GM23248 (cell line): ENCODE measurements at places on chromosomes 16 and 17. TPM values are rescaled to one million over a fixed set of nuclear protein-coding genes. Genes with fewer than 3 reads are reported as not detected.

DNA sequence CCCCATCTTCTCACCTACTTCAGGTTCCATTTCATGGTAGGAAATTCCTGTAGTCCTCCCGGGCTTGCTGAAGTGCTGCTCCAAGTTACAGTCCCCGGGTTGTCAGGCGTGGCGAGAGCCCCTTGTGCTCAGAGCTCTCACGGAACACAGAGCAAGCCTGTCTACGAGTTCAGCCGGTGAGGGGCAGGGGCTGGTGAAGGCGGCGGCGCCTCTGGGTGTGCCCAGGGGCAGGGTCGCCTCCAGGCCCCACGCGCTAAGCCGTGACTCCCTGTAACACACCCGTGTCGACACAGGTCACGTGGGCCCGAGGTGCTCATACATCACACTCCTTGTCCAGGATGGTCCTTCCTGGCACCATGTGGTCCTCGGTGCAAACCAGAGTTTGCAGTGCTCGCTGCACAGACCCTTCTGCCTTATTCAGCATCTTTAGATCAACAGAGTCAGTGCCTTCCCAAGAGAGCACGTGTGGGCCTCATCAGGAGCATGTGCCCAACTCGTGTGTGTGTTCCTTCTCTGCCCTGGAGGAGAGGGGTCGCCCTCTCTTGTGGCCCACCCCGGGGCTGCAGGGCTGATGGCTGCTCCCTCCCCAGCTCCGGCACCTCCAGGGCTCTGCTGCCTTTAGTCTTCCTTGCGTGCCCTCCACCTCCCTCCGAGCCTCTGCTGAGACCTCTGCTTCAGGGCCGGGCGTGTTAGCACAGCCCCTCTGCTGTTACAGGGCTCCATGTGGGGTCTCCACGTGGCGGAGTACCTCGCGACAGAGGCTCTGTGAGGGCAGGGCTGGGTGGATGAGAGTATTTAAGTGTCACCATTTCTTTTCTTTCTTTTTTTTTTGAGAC, 51.2 kb downstream of the WDR45B start:
- DNase-seq, result no peak

DNA sequence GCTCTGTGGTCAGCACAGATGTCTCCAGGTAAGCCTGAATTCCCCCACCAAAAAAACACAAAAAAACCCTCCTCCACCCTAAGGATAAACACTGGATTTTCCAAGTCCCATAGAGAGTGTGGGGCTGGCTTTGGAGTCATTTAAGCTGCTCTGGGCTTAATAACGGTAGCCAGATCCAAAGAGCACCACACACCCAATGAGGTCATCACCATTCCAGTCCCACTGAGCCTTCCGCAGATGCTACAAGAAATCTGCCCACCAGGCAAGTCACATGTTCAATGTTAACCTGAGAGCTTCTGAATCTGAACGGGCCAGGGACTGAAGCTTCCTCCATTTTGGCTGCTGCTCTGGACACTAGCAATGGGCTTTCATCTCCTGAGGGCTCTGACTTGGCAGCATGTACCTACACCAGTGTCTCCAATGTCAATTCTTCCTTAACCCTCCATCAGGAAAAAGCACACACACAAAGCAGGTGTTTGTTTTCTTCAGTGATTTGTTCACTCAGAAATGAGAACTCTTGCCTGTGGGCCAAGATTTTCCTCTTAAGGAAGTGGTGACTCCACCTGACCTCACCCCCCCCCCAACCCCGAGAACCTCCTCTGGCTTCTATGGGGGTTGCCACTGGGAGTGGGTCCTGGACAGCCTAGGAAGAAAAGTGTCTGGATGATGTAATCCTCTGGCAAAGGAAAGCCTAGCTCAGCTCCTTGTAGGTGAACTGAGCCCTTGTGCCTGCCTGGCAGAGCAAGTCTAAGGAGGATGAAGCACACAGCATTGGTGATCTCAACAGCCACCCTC, 220.1 kb downstream of the FOXL1 start:
- peak; percentile 10 for DNase-seq

- no peak for DNase-seq
Observed at GRCh38 chr16:83727751-83728352, 79.9 kb upstream of the HSBP1 start.

GRCh38 chr16:26901983-26902382, 164.7 kb upstream of the C16orf82 start:
- DNase-seq, result no peak

GRCh38 chr17:2183346-2183745, 120.2 kb downstream of the SMG6 start:
- DNase-seq, result peak; percentile 43

DNA sequence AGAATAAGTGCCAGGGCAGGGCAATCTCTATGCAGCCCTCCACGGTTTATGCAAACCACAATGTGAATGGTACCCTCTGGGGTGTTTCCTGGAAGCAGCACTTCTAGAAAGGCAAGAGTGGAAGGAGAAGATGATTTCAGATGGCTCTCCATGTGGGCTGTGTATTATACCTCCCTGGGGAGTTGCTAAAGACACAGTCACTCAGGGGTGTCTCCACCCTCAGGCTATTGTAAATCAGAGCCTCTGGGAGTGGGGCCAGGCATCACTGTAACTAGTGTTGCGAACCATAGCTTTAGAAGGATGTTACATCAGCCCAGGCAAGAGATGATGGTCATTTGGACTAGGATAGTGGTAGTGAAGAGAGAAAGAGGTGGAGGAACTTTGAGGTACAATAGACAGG, 83.3 kb upstream of the ZKSCAN2 start:
- no peak for DNase-seq

GRCh38 chr17:14436266-14436665, 135.4 kb downstream of the HS3ST3B1 start:
- DNase-seq, result no peak

- DNase-seq, result no peak
Observed at GRCh38 chr16:88809068-88809675, 2.6 kb downstream of the APRT start.

DNA sequence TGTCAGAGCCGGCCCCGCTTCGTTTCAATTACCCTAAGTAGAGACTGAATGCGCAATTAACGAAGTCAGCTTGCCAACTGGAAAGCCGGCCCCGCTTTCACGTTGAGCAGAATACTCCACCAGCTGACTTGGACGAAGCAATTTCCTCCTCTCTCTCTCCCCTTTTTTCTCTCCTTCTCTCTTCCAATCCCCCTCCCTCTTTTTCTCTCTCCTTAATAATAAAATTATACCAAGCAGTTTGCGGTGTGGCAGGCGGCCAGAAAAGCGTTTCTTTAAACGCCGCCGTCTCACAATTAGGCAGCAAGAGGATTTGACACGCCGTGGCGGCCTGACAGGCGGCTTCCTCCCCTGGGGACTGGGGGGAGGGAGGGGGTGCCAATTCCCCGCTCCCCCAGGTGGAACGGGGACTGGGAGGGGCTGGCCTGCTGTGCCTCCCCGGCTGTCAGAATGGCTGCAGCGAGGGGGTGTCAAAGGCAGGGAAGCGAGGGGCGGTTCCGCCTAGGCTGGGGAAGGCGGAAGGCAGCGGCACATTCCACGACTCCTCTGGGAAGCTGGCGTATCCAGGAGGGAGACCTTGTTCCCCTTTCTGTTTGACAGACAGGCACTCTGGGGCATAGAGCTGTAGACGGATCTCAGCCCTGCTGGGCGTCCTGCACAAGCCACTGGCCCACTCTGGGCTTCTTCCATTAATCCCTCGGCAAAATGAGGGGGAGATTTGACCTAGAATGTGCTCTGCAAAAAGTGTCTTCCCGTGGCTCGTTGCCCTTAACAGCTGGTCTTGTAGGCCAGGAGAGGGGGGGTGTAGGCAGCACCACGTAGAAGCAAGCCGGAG, 52.7 kb downstream of the SREBF1 start:
- DNase-seq, result peak; percentile 63

- DNase-seq, result no peak
Observed at GRCh38 chr16:88069397-88070168, 118.3 kb downstream of the BANP start.

DNA sequence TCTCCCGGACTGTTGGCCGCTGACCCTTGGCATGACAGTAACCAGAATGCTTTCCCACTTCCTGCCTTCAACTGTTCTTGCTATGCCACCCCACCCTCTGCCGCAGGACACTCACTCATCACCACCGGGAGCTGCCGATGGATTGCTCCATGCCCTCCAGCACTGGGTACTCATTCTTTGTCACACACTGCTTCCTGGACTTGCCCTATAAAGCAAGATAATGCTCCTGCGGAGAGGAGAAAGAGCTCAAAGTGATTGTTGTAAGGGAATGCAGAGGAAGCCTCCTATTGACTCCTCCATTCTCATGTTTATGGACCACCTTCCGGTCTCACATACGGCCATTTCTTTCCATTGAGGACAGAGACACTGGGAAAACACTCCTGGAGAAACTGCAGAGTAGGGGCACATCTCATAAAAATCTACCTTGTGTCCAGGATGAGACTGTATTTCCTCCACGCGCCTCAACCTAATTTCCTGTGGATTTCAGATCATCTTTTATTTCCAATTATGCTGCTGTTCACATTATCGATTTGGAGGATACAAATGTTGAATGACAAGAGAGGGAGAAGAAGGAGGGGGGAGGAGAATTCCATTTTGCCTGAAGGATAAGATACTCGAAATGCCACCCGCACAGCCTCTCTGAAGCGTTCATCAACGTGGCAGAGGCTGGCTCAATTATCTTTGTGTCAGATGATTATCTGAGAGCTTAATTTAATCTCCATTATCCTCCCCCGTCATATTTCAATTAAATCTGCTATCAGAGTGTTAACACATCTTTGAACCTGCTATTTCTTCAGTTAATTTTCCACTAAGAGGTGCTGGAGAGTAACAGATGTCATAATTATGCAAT, 486.1 kb upstream of the SALL1 start:
- DNase-seq, result peak; percentile 85

- DNase-seq, result peak; percentile 13
Observed at GRCh38 chr17:6402258-6402657, 32.7 kb downstream of the AIPL1 start.

DNA sequence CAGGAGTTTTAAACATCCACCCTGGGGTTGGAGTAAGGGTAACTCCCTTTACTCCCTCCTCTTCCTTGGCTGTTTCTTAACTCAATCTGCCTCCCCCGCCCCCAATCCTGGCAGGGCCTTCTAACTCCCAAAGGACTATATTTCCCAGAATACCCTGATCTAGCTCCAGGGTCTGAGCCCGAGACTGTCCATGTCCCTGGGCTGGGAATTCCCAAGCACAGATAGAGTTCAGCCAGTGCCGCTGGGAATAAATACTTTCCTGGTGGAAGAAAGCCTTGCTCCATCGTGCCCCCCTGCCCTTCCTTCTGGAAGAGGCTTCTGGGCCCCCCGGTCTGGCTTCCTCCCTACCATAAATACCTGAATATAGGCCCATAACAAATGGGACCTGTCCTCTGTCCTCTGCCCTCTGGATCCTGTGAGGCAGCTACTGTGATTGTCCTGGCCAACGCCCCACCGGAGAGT, 10.2 kb downstream of the BAHCC1 start:
- peak; percentile 64 for DNase-seq

The HSPB9 gene
- not detected in 2 replicates for total RNA-seq

The KRTAP4-4 gene
- not detected in 2 replicates for total RNA-seq

The SEC14L5 gene
- not detected in 2 replicates for total RNA-seq

The MT1A gene
- total RNA-seq, result not detected in 2 replicates

The DHRS7C gene
- not detected in 2 replicates for total RNA-seq

The KRTAP4-1 gene
- 0.76 TPM in 1 of 2 replicates, not detected in the other for total RNA-seq

The TBC1D3I gene
- total RNA-seq, result not detected in 2 replicates

The FZD2 gene
- total RNA-seq, result 13.4 and 21.4 TPM in 2 replicates
